ENCODE measurements at places on chromosomes 1 and 21.

GRCh38 chr1:54253480-54253879, 53.5 kb downstream of the MRPL37 start:
- DNase-seq: no peak

DNA sequence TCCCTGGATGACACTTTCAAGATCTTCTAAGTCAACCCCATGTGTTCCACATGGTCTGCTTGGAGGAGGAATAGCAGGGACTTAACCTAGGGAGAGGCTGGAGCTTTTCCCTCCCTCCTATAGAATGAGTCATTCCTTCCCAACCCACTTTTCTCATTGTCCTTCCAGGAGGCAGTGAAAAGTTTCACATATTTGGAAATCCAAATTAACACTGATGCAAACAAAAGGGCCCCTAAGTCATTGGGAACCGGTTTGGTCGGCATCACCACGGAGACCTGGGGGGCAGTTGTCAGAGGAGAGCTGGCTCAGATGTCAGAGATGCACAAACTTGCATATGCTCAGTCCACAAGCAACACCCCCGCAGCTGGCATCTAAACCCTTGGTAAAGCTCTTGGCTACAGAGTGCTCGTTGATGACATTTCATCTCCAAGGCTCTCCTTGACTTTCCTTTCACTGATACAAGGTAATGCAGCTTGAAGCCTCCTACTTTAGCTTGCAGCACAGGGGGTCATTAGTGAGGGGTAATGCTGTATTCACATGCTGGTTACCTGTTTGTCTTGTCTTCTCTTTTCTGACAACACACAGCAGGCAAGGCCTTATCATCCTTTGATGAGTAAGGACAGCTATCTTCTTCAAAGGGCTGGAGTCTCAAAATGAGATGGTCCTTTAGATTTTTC, 12.3 kb upstream of the LRRC8D start:
- DNase-seq: no peak

DNA sequence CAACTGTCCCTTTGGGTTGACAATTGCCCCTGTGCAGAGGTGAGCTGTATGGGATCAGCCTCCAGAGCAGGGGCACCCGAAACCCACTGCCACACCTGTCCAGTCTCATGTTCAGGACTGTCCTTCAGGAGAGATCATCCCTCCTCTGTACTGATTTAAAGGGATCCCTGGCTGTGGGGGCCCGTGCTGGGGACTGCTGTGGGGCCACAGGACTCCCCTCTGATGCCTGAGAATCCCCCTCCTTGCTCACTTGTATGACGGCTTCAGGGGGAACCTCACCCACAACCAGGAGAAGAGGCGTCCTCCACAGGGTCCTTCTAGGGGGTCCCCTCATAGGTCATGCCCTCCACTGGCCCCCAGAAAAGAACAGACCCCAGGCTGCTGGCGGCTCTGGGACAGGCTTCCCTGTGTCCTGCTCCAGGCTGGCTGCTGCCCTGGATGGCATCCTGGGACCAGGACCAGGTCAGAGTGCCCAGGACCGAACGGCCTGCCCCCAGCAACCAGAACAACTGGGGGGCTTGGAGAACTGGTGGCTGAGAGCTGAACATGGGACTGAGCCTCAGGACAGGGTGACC, 77.5 kb upstream of the ACTRT2 start:
- DNase-seq: no peak

- no peak for DNase-seq
These were observed 10.7 kb upstream of the SDC3 start for GRCh38 chr1:30919025-30919881.

- no peak for DNase-seq
These were observed 48.4 kb upstream of the CD34 start for GRCh38 chr1:207959141-207959825.

- DNase-seq: no peak
These were observed 165.6 kb downstream of the C1orf94 start for GRCh38 chr1:34342334-34342733.

- DNase-seq: no peak
These were observed 59.0 kb downstream of the HUNK start for GRCh38 chr21:31931644-31932469.

DNA sequence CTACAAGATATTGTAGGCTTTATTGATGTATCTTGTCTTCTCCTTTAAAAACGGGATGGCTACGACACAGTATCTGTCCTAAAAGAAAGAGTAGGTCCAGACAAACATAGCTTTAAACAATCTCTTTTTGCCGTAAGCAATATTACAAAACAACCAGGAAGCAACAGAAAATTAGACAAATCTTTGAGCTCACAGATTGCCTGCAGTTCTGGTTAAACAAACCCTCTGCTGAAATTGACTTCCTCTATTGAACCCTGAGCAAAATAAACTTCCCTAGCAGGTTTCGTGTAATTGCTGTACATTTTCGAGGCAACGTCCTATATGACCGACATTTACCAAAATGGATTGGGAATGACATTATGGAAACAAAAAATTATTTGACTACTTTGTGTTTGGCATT, 50.6 kb downstream of the CHML start:
- DNase-seq: no peak

DNA sequence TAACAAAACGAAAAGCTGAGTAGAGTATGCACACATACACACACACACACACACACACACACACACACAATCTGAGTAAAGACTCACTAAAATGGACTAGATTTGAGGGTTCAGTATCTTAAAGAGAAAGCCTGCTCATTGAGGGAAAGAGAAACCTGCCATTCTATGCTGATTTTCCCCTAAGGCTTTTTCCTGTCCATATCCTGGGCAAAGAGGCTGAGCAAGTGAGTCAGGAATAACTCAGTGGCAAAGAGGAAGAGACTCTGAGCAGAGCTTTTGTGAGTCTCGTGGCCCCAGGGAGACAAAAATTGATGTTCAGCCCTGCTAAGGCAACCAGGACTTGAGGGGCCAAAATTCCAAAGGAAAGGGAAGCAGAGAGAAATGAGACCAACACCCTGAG, 37.3 kb upstream of the RUNX1 start:
- DNase-seq: no peak

GRCh38 chr1:170221031-170221430, 75.3 kb downstream of the NTMT2 start:
- DNase-seq: no peak

- DNase-seq: no peak
These were observed 18.8 kb downstream of the AVPR1B start for GRCh38 chr1:206098242-206098919.

DNA sequence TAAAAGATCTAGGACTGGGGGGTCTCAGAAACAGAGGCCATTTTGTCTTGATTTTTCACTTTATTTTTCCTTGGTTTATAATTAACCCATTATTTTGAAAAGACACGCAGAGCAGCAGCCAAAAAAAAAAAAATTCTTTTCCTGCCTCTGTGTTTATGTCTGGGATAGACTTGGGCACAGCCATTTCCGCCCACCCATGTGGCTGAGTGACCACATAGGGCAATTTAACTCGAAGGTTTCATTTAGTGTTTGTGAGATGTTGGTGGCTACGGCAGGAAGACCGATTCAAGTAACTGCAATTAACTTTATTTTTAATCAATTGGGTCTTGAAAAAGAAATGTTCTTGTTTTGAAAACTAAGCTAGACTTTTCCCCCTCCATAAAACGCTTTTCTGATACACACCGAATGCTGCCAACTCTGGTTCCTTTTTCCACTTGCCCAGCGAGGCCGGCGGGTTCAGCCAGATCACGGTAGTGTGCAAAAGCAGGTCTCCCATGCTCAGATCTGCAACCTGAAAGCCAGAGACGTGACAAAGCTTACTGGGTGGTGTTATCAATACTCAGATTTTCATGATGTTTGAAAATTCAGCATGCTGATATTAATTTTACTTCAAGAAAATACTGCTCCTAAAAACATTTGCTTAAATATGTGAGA, 97.4 kb upstream of the KRTAP19-8 start:
- DNase-seq: no peak

Measured in stimulated activated CD4-positive, alpha-beta T cell treated with anti-CD3 and anti-CD28 coated beads, Interleukin-15, amount 100 ng/mL, for 1 hour (primary cell).